ENCODE measurements at places on chromosomes 16 and 17.

- peak; percentile 88 for DNase-seq
These were observed 2.2 kb upstream of the EFTUD2 start for GRCh38 chr17:44901411-44901921.

DNA sequence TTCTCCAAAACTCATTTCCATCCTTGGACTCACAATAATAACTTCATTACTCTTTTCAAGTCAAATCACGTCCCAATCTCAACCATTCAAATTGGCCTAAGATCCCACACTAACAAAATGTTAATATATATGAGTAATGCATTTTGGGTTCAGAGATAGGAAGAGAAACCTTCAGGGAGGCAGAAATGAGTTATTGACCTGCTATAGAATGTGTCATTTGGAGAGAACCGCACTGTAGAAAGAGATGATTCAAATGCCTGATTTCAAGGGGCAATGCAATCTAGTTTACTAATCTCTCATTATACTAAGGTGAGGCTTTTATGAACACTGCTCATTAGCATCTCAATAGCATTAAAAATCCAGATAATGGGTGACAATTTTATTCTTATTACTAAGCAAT is 1595.0 kb upstream of the GOT2 start:
- DNase-seq = no peak

GRCh38 chr17:2943981-2944380 is 119.4 kb downstream of the OR1D5 start:
- DNase-seq = no peak

- DNase-seq = no peak
These were observed 8.3 kb downstream of the ABCC3 start for GRCh38 chr17:50642722-50643656.

DNA sequence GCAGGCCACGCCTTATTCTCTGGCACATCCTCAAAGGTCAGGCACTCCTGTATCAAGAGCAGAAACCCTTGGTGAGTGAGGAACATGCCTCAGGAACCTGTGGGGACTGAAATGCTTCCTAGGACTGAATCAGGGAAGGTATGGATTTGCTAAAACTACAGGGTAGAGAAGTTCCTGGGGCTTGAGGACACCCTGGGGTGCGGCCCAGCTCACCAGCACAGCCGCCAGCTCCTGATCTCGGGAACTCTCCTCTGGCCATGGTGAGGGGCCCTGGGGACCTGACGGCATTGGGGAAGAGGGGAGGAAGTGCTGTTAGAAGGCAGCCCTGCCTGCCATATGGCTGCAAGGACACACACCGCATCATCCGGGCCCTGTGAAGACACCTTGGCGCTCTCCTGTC is 7.5 kb downstream of the ZSCAN10 start:
- DNase-seq = no peak

GRCh38 chr17:79341222-79341780 is 266.7 kb downstream of the ENGASE start:
- no peak for DNase-seq

- no peak for DNase-seq
These were observed 980 bp downstream of the TBC1D10B start for GRCh38 chr16:30369091-30369937.
